ENCODE measurements at places on chromosomes 16 and 17.

DNA sequence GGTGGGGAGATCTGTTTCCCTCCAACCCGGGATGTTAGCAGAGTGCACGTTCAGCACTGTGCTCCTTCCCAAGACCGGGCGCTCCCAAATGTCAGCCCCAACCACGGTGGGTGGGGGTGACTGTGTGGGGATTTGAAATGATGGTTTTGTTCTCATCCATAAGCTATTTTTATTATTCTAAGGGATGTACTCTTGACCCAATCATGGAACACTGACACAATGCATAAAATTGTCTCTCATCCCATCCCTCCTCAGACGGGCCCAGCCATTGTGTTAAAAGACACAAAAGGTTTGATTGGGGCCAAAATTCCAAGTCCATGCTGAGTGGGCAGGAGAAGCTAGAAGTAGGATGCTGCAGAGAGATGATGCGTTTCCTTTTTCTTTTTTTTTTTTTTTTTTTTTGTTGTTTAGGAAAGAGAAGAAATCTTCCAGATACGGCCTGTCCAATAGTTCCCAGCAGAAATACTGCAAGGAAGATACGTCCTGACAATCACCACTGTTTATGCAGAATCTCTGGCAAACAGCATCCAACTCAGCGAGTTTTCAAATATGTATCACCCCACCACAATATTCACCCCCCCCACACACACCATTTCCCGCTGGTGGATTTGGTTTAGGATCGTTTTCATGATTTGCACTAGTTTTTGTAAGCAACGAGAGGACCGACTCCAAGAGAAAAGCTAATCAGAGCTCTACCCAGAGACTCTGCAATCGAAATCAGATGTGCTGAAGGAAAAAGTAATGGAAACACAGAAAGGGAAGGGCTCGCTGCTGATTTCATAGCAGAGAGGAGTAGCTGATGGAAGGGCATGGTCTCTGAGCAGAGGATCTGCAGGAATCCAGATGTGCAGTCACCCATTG, 163.5 kb upstream of the DYNLRB2 start:
- DNase-seq = no peak

DNA sequence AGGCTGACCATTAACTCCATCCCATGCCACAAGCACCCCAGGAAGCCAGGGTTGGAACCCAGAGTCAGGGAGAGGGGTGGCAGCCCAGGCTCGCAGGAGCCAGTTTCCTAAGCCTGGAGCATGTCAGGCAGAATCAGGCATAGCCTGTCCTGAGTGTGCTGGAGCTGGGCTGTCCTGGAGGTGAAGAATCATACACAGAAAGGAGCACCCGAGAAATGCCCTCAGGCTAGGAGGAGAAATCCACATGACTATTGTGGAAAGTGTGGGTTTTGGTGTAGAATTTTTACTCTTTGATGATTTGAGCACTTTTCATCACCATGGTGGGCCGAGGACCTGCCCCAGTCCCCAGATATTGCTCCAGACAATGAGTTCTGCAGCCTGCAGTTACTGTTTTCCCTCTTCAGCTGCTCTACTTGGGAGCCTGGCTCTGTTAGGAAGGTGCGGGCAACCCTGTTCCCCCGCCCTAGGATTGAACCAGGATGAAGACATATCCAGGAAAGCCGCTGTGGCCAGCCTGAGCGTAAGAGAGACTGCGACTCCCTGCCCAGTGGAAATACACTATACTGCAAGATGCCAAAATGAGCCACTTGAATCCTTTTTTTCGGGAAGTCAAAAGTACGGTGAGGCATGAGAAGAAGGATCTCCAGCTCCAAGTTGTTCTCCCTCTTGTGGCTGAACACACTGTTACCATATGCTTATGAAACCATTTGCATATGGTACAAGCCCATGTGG, 29.0 kb upstream of the HEATR6 start:
- no peak for DNase-seq

- peak; percentile 69 for DNase-seq
Observed at GRCh38 chr16:81623365-81624102, 155.6 kb upstream of the PLCG2 start.

- DNase-seq = no peak
Observed at GRCh38 chr16:77385481-77385880, 49.4 kb downstream of the ADAMTS18 start.

GRCh38 chr16:54280751-54281150, 5.8 kb downstream of the IRX3 start:
- DNase-seq = no peak

- DNase-seq = no peak
Observed at GRCh38 chr17:46056800-46057304, 57.8 kb downstream of the STH start.

GRCh38 chr16:7452090-7452489, 119.4 kb downstream of the RBFOX1 start:
- no peak for DNase-seq

DNA sequence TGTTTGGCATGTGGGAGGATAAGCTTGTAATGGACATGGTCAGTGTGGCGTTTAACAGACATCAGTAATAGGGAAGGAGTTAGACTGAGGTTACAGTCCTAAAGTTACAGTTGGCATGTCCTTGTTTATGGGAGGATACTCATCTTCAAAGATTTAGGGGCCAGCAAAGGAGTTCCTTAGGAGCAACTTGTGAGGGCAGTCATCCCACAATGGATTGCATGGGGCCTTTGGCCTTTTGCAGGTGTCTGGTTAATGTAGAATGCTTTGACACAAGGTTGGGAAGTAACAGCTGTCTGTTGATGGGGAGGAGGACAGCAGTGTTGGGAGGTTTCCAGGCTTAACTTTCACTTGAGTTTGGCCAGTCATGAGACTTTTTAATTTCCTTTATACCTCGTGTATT, 2.2 kb downstream of the NUBP1 start:
- DNase-seq = no peak

DNA sequence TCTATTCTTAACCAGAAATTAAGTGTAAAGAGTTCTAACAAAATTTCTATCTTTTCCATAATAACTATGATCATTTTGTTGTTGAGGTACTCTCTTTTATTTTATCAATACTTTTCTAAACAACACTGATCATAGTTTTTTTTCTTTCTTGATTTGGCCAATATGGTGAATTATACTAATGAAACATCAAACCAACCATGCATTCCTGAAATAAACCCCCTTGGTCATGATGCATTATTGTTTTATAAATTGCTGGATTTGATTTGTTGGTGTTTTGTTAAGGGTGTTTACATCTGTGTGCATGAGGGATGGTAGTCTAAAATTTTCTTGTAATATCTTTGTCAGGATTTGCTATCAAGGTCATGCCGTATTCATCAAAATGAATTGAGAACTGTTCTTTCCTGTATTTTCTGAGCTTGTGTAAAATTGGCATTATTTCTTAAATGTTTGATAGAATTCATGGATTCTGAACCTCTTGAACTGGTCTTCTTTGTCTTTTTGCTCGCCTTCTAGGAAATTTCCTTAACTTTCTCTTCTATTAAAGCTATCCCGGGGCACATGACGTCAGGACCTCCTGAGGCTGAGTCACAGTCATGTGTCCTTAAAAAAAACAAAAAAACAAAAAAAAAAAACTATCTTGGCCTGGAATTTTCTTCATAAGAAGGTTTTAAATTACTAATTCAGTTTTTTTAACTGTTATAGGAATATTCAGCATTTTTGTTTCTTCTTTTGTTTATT, 3.9 kb upstream of the TRIM25 start:
- DNase-seq = no peak

- DNase-seq = no peak
Observed at GRCh38 chr17:67718325-67718941, 697 bp downstream of the NOL11 start.

DNA sequence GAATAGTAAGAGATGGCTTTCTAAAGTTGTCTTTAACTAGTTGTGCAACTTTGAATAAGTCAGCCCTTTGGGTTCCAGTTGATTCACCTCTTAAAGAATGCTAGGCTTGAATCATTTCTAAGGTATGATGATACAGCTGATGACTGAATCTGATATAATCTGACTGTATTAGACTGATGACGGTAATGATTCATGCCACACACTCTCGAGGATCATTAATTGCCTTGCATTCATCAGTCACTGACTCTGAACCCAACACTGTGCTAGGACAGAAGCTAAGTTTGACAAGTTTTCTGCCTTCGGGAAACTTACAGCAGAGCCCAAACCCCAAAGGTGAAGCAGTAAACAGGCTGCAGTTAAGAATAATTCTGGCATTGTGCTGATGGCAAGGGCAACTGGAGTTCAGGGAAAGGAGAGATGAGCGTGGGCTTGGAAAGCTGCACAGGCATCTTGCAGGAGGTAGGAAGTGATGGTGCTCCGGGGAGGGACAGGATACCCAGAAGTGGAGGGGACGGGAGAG, 25.8 kb downstream of the ASIC2 start:
- DNase-seq = no peak

- peak; percentile 40 for DNase-seq
Observed at GRCh38 chr17:48718761-48719641, 3.3 kb downstream of the PRAC1 start.

DNA sequence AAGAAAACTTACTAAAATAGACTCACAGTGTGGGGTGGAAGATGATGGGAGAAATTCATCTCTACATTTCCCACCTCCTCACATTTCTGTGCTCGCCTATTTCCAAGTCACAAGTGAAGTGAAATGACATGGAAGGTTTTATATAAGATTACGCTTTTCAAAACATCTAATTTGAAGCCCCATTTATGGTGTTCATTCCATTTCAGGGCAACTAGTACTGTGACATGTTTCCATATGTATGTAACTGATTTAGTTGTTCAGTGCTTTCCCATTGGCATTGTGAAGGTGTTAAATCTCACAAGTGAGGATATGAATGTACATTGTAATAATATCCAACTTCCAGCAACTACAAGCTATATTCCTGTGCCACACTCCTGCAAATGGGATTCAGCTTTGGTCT, 1174.8 kb downstream of the CDH11 start:
- no peak for DNase-seq

- peak; percentile 51 for DNase-seq
Observed at GRCh38 chr17:48131216-48131824, 23.8 kb downstream of the SNX11 start.

GRCh38 chr17:16923904-16924695, 47.8 kb downstream of the TNFRSF13B start:
- DNase-seq = no peak

DNA sequence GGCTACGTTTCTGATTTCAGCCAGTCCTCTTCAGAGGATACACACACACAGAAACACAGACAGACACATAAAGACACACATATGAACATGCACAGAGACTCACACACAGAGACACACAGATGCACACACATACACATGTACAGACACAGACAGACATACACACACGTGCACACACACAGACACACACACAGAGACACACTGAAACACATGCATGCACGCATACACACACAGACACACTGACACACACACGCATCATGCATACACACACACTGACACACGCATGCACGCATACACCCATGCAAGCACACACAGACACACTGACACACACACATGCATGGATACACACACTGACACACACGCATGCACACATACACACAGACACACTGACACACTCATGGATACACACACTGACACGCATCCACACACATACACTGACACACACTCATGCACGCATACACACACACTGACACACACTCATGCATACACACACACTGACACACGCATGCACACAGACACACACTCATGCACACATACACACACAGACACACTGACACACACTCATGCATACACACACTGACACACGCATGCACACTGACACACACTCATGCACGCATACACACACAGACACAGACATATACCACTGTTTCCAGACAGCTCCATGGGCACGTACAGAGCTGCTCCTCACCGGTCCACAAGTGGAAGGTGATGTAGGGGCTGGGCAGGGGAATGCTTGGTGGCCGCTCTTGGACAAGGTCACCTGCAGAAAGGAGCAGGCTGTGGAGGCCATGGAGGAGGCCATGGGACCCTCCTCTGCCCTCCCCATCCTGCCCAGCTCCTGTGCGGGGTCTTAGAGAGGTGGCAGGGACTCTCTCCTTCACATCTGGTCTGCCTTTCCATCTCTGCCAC, 30.1 kb upstream of the MFSD6L start:
- DNase-seq = no peak

DNA sequence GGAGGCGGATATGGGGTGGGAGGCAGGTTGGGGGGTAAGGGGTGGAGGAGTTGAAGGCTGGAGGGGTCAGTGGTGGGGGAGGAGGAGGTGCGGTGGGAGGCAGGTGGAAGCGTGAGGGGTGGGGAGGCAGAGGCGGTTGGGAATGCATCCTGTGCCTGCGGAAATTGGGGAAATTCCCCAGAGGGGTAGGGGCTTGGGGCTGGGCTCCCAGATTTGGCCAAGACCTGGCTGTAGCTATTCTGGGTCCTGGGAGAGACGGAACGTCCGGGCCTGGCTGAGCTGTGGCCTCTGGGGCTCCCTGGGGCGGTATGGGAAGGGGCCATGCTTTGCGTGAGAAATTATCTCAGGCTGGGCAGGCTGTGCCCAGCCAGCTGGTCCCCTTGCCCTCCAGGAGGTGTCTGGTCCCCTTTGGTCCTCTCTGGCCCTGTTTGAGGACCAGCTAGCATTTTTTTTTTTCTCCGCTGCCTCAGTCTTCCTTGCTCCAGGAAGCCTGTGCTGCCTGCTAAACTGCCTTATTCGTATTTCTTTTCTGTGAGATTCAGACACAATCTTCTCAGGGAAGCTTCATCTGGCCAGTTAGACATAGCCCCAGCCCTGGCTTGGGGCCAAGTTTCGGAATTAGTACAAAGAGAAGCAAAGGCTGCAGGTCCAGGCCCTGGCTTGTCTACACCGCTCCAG, 7.3 kb upstream of the TRPV2 start:
- no peak for DNase-seq

DNA sequence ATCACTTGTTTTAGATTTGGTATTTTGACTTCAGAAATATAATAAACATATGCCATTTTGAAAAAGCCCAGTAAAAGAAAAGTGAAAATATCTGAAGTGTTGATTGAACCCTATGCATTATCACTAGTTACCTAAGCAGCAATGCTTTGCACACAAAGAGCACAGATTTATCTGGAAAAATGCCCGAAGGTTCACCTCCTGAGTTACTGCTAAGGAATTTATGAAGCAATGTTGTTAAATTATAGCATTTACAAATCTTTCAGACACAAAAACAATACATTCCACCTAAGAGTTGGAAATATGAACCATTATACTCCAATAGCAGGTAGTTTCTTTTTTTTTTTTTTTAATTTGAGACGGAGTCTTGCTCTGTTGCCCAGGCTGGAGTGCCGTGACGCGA, 38.9 kb upstream of the GHDC start:
- DNase-seq = no peak

- DNase-seq = no peak
Observed at GRCh38 chr16:53756275-53756996, 52.5 kb downstream of the FTO start.

Data from activated T-cell treated with anti-CD3 and anti-CD28 coated beads, Interleukin-2, amount 50 U/mL, for 48 hours (primary cell).